SHP77 treated with DMSO at 0.1 percent for 48 hours (cell line): ENCODE measurements at places on chromosomes 12 and 14.
A peak's percentile ranks its signal among the peaks of the same experiment; 100 is the strongest.

- DNase-seq, result no peak
These were observed 20.3 kb downstream of the HEBP1 start for GRCh38 chr12:12979731-12980259.

- no peak for DNase-seq
These were observed 705.1 kb downstream of the MED13L start for GRCh38 chr12:115572440-115572839.

DNA sequence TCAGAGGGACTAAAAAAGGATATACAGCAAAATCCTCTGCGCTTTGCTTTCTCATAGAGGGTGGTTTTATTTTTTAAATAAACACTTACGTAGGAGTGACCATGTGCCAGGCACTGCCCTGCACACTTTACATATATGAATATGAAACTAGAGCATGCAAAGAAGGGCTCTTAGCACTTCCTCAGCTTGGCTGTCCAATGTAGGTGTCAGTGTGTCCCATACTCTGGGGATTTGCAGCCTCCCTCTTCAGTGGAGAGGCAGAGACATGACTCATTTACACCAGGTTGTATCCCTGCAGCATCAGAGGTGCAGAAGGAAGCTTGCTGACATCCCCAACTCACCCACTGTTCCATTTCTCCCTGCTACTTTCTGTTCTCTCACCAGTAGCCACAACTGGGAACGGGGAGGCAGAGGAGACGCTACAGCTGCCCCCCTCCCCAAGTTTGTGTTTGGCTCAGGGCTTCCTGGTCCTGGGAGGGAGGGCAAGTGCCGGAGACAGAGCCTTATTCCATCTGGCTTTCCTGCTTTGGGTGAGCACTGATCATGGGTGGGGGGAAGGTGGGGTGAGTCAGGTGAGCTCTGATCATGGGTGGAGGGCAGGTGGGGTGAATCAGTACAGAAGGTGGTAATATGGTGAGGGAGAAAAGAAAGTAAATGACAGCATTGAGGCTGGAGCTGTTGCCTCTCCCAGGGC, 4.9 kb upstream of the KRT5 start:
- no peak for DNase-seq

GRCh38 chr14:65255029-65255545, 152.8 kb upstream of the MAX start:
- no peak for DNase-seq

GRCh38 chr14:102591944-102592762, at the start of gene RCOR1:
Gene RCOR1, plus strand, starts transcription at chr14:102592649. Its CDS starts 238 bp downstream, at chr14:102592887.
- DNase-seq, result peak; percentile 83
